ENCODE measurements at places on chromosomes 5 and 9.

GRCh38 chr5:141330299-141331080, at the start of gene PCDHGA1:
PCDHGA1 (plus strand) TSS chr5:141330514.
- DNase-seq: no peak

- no peak for DNase-seq
Measured at GRCh38 chr5:170046241-170046640, 59.5 kb upstream of the FOXI1 start.

DNA sequence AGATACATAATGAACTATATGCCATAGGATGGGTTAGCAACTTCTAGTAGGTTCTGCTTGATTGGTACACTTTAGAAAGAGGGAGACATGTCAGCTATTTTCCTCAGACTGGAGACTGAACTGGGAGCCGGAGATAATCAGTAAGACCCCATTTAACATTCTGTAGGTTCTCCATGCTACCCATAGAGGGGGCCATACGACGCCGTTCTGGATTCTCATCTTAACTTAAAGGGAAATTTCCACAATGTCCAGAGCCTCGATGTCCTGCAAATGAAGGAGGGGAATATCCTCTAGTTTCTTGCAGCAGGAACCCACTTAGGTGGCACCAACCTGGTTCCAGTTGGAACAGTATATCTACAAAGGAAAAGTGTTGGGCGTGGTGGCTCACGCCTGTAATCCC, 22.3 kb upstream of the NPM1 start:
- no peak for DNase-seq

DNA sequence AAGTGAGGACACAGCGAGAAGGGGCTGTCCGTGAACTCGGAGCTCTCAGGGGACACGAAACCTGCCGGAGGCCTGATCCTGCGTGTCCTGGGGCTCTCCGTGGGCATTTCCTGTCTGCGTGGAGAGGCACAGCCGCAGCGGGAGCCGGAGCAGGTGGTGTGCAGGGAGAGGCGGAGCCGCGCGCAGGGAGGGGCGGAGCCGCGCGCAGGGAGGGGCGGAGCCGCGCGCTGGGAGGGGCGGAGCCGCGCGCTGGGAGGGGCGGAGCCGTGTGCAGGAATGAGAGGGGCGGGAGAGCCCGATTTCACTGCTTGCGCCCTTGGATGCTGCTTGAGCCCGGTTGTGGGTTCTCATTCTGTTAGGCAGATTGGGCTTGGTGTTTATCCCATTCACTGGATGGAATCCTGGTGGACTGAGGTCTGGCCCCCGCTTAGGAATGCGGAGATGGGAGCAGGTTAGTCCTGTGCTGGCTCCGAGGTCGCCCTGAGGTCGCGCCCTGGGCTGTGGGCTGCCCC, 26.7 kb downstream of the NDUFS6 start:
- DNase-seq: peak; percentile 43

- no peak for DNase-seq
Measured at GRCh38 chr5:42522783-42523182, 99.5 kb downstream of the GHR start.

DNA sequence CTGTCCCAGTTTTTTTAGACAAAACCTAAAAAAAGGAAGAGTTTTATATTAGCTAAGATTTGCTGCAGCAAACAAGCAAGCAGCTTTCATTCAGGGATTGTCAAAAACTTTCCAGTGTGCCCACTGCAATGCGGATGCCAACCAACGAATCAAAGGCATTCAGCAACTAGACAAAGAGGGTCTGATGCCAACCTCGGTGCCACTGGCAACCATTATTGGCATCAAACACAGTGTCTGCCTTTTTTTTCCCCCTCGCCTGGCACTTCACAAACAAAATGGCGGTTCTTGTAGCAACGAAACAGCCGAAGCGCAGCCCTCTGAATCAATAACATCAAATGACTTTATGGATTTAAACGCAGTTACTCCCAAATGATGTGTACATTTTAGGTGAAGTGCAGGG, 10.4 kb downstream of the NFIB start:
- DNase-seq: no peak

DNA sequence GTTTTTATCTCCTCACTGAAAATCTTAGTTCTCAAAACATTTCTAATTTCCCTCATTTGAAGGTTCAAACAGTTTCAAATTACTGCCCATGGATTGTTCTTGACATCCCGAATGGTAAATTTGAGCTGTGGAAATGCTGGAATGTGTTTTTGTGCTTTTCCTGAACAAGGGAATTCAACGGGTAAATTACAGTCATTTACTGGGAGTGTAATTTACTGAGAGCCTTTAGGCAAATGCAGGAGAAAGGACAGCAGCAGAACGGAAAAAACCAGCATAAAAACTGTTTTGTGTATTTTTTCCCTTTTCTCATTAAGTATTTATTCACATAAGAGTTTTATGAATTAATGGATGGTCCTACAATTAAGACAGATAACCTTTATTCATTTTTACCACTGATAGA, 139.2 kb downstream of the PBX3 start:
- no peak for DNase-seq

GRCh38 chr9:32218100-32218767, 166.2 kb upstream of the ACO1 start:
- DNase-seq: no peak

Data from DND-41 (cell line).